ENCODE measurements at places on chromosomes 5 and 9. TPM values are rescaled to one million over a fixed set of nuclear protein-coding genes. Genes with fewer than 3 reads are reported as not detected.

The MELK gene
- total RNA-seq: 0.45 TPM

DNA sequence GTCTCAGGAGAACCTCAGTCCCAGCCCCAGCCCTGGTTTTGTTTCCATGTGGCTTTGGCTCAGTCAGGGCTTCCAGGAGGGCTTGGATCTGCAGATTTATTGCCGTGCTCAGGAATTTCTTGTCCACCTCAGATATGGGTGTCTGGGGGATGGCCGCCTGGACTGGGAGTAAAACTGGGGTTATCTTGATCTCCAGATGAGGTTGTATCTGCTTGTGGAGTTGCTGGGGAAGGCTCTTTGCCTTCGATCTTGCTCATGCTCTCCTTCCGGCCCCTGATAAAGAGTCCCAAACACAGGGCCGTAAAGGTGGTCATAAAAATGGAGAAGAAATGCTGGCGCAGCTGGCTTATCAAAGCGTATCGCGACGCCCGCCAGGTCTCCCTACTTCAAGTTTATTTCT, 17.8 kb upstream of the PITX1 start:
- no peak overlapping the region for H3K4me3 ChIP-seq
- no peaks in the 10 kb centered on the region for H3K27me3 ChIP-seq
- no peak overlapping the region for H3K27ac ChIP-seq

DNA sequence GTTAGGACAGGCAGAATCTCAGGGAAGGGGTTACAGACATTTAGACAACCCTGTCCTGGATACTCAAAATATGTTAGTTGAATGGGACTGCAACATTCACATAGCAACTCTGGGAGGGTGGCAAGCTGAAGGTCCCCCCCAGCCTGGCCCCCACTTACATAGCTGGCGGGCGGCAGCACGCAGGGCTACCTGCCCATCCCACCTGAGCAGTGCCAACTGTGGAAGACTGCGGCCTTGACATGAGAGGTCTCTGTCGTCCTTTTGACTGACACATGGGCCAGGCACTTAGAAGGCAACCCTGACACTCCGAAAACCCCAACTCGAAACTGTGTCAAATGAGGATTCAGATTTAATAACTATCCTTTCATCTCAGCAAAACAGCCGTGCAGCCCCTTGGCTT, 16.5 kb downstream of the PAX5 start:
- no peak overlapping the region for H3K4me3 ChIP-seq
- no peak overlapping the region for H3K27ac ChIP-seq
- no peak for DNase-seq
- H3K27me3 ChIP-seq: no peaks in the 10 kb centered on the region
- no peaks in the 10 kb centered on the region for H3K36me3 ChIP-seq
- H3K4me1 ChIP-seq: no peaks in the 10 kb centered on the region

DNA sequence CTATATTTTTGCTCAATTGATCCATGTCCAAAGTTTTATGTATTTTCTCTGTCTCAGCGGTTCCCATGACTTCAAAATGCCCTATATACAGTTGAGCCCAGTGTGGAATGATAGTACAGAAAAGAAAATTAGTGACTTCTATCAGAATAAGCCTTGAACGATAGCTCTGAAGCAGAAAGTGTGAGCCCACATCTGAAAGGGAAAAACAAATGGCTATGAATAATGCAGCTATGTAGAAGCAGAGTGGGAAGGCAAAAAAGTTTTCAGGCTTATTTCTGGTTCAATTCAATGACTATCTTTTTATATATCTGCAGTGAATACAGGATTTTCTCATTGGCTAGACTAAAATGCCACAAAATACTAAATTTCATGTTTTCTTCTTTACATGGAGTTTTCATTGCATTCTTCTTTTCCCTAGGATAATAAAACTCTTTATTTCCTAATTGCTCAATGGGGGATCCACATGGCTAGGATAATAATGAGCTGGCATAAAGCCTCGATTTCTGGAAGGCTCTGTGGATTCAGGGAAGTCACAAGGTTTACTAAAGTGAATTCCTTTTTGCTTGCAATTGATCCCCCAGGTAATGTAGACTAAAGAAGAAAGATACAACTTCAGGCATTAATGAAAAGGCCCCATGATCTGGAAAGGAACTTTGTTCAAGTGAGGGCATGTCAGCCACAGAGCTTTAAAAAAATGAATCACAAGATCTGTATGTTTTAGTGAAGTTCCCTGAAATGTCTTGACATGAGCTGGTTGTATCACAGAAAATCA, 377.0 kb upstream of the RIOK2 start:
- H3K36me3 ChIP-seq: no peaks in the 10 kb centered on the region
- no peak overlapping the region for H3K27ac ChIP-seq
- no peak overlapping the region for H3K4me3 ChIP-seq

GRCh38 chr5:121834021-121834420, 17.7 kb upstream of the FTMT start:
- no peak overlapping the region for H3K27ac ChIP-seq
- H3K27me3 ChIP-seq: no peaks in the 10 kb centered on the region
- H3K36me3 ChIP-seq: no peaks in the 10 kb centered on the region
- H3K4me3 ChIP-seq: no peak overlapping the region

The NSG2 gene
- total RNA-seq: not detected
